ENCODE measurements at places on chromosomes 11 and 22. TPM values are rescaled to one million over a fixed set of nuclear protein-coding genes. Genes with fewer than 3 reads are reported as not detected.

THRSP gene
- total RNA-seq = 129 TPM

WNT11 gene
- total RNA-seq = 13.9 TPM

KRTAP5-10 gene
- 1.1 TPM for total RNA-seq

CRYBA4 gene
- not detected for total RNA-seq

PDE3B gene
- total RNA-seq = 2.6 TPM

BDNF gene
- total RNA-seq = 0.45 TPM

LRRC56 gene
- 2.4 TPM for total RNA-seq

CYP2R1 gene
- 41.3 TPM for total RNA-seq

C11orf42 gene
- not detected for total RNA-seq

RFPL1 gene
- 0.64 TPM for total RNA-seq

MYO18B gene
- 1.2 TPM for total RNA-seq

DNA sequence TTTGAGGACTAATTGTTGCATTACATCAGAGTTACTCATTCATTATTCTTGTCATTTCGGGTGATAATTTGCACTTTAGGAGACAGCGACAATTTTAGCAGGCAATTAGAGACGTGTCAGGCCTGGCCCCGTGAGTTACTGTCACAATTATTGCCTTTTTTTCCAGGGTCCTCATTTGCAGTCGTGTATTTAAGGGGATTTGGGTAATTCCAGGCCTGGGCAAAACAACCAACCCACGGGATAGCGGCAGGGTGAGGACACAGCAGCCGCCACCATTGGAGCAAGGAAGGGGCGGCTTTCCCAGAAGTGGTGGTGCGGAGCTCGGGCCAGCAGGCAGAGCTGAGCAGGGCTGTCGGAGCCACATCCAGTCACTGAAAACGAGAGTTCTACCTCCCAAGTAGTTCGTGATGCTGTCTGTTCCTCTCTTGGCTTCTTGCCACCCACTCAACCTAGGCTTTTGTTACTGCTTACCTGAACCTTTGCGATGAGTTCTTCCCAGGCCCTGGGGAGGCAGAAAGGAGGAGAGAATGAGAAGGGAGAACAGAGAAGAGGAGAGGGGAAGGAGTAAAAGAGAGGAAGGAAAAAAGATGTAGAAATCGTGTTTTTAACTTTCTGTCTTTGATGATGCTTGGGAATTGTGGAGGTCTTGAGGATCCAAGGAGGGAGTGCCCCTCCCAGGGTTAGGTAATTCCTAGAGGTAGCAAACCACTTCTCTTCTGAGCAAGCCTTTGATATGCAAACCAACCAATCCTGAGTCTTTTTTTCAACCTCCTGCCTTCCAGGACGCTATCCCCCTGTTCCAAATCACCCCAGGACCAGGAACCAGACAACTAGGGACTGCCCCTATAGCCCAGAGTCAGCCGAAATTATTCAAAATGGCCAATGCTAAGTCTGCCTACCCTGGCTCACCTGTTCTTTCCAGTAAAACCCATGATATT, 236.1 kb downstream of the MIAT start:
- H3K27me3 ChIP-seq = no peaks in the 10 kb centered on the region
- H3K36me3 ChIP-seq = no peaks in the 10 kb centered on the region
- no peak for DNase-seq
- no peak overlapping the region for H3K27ac ChIP-seq
- H3K4me1 ChIP-seq = peaks cover 24% of the 10 kb centered on the region

GRCh38 chr11:86176165-86176884, 68.2 kb upstream of the EED start:
- no peaks in the 10 kb centered on the region for H3K27me3 ChIP-seq

- no peak overlapping the region for H3K27ac ChIP-seq
- H3K36me3 ChIP-seq = no peaks in the 10 kb centered on the region
- no peaks in the 10 kb centered on the region for H3K4me1 ChIP-seq
- DNase-seq = no peak
- H3K27me3 ChIP-seq = no peaks in the 10 kb centered on the region
Measured at GRCh38 chr11:38315151-38315550, 1717.1 kb upstream of the RAG2 start.

GRCh38 chr11:64124147-64124546, 41.8 kb downstream of the MACROD1 start:
- H3K4me3 ChIP-seq = no peak overlapping the region
- H3K27me3 ChIP-seq = no peaks in the 10 kb centered on the region
- H3K4me1 ChIP-seq = peaks cover 37% of the 10 kb centered on the region

DNA sequence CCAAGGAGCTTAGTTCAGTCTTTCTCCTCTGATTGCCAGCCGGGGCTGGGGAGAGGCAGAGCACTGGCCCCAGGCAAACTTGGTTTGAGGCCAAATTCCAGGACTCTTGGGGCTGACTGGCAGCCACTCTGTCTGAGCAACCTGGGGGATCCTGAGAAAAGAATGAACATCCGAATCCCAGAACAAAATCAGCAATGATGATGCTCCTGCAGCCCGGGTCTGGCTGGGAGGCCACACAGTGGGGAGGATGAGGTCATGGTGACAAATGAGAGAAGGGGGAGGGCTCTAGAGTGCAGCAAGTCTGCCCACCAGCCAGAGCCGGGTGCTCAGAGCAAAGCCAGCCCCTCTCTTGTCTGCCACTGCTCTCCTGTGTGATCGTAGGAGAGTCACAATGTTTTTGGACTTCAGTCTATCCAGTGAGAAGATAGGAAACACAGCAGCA, 71.8 kb upstream of the PAX6 start:
- H3K27ac ChIP-seq = no peak overlapping the region
- no peak for DNase-seq
- H3K4me3 ChIP-seq = no peak overlapping the region
- H3K27me3 ChIP-seq = peaks cover 25% of the 10 kb centered on the region

DNA sequence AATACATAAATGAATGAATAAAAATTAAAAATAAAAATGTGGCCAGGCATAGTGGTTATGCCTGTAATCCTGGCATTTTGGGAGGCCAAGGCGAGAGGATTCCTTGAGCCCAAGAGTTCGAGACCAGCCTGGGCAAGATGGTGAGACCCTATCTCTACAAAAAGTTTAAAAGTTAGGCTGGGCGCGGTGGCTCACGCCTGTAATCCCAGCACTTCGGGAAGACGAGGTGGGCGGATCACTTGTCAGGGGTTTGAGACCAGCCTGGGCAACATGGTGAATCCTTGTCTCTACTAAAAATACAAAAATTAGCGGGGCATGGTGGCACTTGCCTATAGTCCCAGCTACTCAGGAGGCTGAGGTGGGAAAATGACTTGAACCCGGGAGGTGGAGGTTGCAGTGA, 9.7 kb upstream of the BEST1 start:
- no peak overlapping the region for H3K27ac ChIP-seq
- DNase-seq = no peak
- H3K36me3 ChIP-seq = no peaks in the 10 kb centered on the region
- no peak overlapping the region for H3K4me3 ChIP-seq
- H3K4me1 ChIP-seq = no peaks in the 10 kb centered on the region

DNA sequence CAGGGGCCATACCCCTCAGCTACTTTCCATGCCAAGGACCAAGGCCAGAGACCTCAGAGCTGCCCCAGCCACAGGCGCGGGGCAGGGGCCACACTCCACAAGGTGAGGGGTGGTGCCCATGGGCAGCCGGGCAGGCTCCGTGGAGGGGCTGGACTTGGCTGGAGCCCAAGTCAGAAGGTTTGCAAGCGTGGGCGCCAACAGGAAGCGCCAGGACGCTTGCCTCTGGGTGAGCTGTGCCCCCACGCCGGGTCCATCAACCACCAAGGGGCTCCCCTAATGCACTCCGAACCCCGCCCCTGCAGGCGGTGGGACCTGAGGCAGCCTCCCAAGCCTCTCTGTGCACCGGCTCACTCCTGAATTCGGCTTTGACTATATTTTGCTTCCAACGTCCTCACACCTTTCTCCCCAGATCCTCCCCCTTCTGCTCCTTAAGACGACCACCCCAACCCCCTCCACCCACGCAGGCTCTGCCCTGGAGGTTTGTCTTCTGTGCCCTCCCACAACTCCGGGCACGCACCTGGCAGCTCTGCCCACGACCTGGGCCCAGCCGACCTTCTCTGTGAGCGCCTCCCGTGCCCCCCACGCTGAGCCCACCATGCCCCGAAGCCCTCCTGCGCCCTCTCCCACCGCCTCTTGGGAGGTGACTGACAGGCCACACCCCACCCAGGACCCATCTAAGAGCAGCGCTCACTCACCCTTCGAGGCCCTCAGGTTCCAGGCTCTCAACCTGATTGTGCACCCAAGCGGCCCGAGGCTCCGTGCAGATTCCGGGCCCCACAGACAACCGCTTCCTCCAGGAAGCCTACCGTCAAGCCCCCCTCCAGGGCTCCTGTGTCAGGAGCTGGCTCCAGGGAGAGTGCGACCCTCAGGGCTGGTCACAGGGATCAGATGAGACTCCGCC, 2.6 kb upstream of the PKP3 start:
- H3K27ac ChIP-seq = peak overlapping the region; percentile 92
- no peaks in the 10 kb centered on the region for H3K36me3 ChIP-seq
- H3K4me1 ChIP-seq = peaks cover 30% of the 10 kb centered on the region
- peaks cover 13% of the 10 kb centered on the region for H3K27me3 ChIP-seq

DNA sequence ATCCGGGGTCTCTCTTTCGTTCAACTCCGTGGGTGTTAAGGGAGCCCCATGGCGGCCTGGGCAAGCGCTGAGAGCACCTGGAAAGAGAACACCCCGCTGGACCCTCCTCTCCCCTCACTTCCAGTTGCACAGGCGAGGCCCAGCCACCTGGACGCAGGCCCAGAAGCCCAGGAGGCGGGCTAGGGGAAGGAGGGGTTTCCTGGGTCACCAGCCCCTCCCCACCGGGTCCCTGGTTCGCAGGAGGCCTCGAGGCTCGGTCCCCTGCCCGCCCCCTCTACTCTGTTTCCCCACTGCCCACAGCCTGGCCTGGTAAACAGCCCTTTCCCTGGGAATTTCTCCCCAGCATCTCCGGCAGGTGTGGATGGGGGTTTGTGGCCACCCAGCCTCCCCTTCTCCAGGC, 8.5 kb upstream of the NFAM1 start:
- H3K27me3 ChIP-seq = no peaks in the 10 kb centered on the region
- H3K27ac ChIP-seq = no peak overlapping the region
- no peaks in the 10 kb centered on the region for H3K36me3 ChIP-seq
- H3K4me1 ChIP-seq = peaks cover 50% of the 10 kb centered on the region
- DNase-seq = no peak
- H3K4me3 ChIP-seq = no peak overlapping the region

DNA sequence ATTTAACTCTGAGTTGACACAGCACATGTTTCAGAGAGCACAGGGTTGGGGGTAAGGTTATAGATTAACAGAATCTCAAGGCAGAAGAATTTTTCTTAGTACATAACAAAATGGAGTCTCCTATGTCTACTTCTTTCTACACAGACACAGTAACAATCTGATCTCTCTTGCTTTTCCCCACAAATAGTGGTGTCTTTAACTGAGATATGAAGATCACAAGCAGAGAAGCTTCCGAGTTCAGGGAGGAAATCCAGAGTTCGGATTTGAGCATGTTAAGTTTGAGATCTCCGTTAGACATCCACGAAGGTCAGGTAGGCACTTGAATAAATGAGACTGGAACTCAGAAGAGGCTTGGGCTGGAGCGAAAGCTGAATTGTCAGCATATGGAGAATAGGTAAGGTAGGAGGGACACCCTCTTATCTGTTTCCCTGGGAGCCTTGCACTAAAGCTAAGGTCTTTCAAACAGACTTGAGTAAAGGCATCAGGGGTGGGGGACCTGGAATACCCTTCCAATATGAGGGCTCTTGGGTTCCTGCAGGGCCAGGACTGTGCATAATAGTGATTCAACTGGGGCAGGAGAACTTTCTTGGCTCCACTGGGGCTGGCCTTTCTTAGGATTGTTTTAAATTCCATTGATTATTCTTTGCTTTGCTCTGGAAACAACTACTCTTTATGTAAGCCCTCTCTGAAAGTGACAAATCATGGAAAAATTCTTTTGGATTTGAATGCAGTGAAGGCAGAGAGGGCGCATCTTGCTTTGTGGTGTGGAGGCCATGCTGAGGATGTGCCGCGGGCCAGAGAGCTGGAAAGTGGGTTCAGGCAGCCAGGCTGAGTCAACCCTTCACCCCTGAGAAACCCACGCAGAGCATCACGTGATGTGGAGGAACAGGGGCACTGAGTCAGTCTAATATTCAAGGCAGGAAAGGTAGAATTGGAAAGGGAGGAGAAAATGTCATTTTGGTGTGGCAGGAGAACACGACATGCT, 62.7 kb upstream of the AMPD3 start:
- DNase-seq = no peak
- no peaks in the 10 kb centered on the region for H3K36me3 ChIP-seq
- peaks cover 27% of the 10 kb centered on the region for H3K4me1 ChIP-seq

DNA sequence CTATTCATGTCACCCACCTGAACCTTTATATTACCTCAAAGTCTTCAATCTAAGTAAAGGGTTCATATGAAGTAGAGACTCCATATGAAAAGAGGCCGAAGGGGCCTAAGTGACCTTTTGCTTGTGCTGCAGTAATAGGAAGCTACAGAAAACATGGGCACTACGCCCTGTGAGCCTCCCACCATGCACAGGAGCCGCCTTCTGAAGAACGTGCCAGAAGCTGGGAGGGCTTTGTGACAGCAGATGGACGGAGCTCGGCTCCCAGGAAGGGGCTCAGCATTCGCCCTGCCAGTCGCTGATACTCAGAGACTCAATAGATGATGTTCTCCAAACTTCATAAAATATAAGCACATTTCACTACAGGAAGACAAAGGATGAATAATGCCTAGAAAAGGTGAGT, 21.2 kb downstream of the DEAF1 start:
- no peaks in the 10 kb centered on the region for H3K4me1 ChIP-seq
- H3K27me3 ChIP-seq = no peaks in the 10 kb centered on the region
- H3K27ac ChIP-seq = no peak overlapping the region
- H3K4me3 ChIP-seq = no peak overlapping the region
- no peak for DNase-seq

GRCh38 chr11:64318766-64319761, 1.1 kb downstream of the PRDX5 start:
- H3K27me3 ChIP-seq = no peaks in the 10 kb centered on the region
- H3K27ac ChIP-seq = peak overlapping the region; percentile 99
- no peak for DNase-seq
- H3K4me3 ChIP-seq = peak overlapping the region; percentile 88
- peaks cover 64% of the 10 kb centered on the region for H3K4me1 ChIP-seq

DNA sequence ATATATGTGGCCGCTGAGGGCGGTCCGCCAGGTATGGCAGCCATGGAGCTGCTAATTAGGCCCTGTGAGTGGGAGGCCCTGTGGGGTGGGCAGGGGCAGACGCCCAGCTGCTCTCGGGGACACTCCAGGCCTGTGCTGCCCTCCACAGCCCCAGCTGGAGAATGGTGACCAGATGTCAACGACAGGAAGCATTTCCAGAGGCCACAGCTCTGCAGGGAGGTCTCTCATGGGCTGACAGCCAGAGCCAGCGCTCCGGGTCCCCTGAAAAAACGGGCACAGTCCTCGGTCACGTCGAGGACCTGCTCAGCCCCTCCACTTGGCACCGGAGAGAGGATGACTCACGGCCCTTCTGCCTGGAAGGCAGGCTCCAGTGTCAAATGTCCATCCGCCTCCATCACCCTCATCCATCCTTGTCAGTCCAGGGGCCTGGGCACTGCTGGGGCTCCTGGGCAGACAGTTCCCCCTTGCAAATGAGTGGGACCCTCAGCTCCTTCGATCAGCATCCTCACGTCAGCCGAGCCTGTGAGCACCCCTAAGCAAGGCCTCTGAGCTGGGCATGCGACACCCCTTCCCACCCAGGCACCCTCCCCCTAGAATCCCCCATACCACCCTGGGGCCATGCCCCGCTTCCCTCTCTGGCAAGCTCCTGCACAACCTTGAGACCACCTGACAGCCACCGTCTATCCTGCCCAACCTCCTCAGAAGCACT, 1.9 kb downstream of the BID start:
- peaks cover 33% of the 10 kb centered on the region for H3K4me1 ChIP-seq
- H3K27me3 ChIP-seq = no peaks in the 10 kb centered on the region
- no peaks in the 10 kb centered on the region for H3K36me3 ChIP-seq
- DNase-seq = no peak
- peak overlapping the region; percentile 93 for H3K4me3 ChIP-seq

Measured in suprapubic skin (tissue), 4 donors.